Caki2 (cell line): ENCODE measurements at places on chromosomes 5 and 9. TPM values are rescaled to one million over a fixed set of nuclear protein-coding genes. Genes with fewer than 3 reads are reported as not detected.

DNA sequence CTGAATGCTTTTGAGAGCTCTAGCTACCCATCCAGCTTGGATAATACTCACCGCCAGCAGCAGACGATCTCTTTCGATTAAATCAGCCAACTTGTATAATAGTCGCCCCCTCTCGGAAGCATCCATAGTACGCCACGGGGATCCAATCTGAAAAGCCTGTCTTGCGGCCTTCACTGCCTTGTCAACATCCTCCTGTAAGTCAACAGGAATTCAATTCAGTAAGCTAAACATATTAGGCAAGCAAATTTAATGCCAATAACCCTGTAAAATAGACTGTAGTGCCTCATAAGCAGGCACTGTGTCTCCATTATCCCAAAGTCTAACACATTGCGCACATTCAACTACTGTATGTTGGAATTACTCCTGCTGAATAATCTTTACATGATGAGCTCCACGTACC lies 22.0 kb downstream of the ALDH1A1 start:
- no peak for DNase-seq

The CAAP1 gene
- total RNA-seq, result 29.1 and 56.2 TPM in 2 replicates

DNA sequence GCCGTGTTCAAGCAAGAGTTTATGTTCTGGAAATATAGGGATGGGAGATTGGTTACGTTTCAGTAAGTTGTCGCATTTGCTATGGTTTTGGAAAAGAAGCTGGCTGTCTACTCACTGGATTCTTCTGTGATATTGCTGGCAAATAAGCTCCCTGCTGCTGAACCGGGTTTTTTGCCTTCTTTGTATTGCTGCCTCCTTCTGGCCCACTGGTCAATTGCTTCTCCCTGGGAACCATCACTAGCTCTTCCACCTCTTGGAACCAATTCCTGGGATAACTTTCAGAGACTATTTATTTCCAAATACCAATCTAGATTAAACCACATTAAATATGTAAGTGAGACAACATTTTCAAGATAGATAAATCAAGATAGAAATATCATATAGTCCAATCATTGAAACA lies 43.0 kb downstream of the NUDT12 start:
- no peak for DNase-seq

- no peak for DNase-seq
These were observed 752 bp upstream of the GLRX start for GRCh38 chr5:95823218-95823737.

- DNase-seq, result no peak
These were observed 356.0 kb upstream of the ISL1 start for GRCh38 chr5:51027271-51027670.

- DNase-seq, result no peak
These were observed 70.3 kb downstream of the PHF2 start for GRCh38 chr9:93646640-93647178.

The KIF24 gene
- total RNA-seq, result 1.5 and 4.8 TPM in 2 replicates

The SLC34A1 gene
- 0.64 and 1.5 TPM in 2 replicates for total RNA-seq
